ENCODE measurements at places on chromosomes 3 and 15.

DNA sequence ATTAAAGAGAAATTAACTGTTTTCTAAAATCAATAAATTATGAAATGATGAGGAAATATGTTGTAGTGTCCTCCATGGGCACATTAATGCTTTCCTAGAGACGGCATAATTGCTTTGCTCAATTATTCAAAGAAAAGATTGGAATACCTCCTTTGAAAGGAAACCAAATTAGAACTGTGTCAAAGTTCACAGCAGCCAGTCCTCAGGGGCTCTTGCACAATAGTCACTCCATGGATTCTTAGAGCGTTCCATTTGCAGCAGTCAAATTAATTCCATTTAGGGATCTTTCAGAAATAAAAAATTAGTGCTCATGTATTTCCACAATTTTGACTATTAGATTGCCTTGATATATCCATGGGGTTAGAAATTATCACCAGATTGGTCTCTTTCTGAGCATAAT, 841.6 kb upstream of the DPPA4 start:
- DNase-seq, result no peak

- DNase-seq, result no peak
These were observed 40.7 kb downstream of the SUMF1 start for GRCh38 chr3:4426261-4426781.

DNA sequence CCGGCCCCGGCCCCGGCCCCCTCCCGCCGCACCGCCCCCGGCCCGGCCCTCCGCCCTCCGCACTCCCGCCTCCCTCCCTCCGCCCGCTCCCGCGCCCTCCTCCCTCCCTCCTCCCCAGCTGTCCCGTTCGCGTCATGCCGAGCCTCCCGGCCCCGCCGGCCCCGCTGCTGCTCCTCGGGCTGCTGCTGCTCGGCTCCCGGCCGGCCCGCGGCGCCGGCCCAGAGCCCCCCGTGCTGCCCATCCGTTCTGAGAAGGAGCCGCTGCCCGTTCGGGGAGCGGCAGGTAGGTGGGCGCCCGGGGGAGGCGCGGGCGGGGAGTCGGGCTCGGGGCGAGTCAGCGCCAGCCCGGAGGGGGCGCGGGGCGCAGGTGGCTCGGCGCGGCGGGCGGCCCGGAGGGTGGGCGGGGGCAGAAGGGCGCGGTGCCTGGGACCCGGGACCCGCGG, 352 bp downstream of the CHRD start:
- DNase-seq, result no peak

GRCh38 chr3:113034011-113034410, 43.2 kb downstream of the GTPBP8 start:
- no peak for DNase-seq

GRCh38 chr15:67389975-67390374, 131.0 kb upstream of the C15orf61 start:
- no peak for DNase-seq

GRCh38 chr15:42053914-42054313, 33.1 kb upstream of the PLA2G4E start:
- no peak for DNase-seq

DNA sequence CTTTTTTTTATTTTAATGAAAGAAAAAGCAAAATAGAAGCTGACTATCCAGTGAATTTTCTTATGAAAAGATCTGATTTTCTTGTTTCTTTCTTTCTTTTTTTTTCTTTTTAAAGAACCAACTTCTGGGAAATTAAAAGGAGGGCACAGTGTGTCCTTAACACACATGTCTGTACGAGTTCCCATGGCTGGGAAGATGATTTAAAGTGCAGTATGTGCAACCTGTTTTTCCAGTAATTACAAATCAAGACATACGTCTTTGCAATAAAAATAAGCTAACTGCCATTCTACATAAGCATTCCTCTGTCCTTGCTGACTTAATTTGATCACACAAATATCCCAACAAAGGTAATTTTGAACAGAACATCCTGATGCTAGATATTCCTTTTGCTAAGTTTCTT, 416.1 kb downstream of the ROBO1 start:
- DNase-seq, result no peak

DNA sequence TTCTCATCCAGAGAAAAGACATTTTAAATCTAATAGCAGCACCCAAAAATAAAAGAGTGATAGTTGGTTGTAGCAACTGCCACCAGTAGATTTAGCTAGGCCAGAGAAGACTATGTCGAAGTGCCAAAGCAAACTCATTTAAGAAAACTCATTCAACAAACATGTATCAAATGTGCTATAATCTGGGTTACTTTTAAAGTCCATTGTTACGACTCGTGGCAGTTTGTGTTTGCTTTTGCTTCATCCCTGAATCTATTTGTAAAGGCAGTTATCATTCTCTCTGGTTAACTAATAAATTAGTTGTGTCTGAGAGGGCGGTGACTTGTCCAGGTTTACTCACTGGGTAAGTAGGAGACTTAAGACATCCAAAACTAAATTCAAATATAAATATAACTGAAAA, 159.4 kb downstream of the ZIC4 start:
- no peak for DNase-seq

DNA sequence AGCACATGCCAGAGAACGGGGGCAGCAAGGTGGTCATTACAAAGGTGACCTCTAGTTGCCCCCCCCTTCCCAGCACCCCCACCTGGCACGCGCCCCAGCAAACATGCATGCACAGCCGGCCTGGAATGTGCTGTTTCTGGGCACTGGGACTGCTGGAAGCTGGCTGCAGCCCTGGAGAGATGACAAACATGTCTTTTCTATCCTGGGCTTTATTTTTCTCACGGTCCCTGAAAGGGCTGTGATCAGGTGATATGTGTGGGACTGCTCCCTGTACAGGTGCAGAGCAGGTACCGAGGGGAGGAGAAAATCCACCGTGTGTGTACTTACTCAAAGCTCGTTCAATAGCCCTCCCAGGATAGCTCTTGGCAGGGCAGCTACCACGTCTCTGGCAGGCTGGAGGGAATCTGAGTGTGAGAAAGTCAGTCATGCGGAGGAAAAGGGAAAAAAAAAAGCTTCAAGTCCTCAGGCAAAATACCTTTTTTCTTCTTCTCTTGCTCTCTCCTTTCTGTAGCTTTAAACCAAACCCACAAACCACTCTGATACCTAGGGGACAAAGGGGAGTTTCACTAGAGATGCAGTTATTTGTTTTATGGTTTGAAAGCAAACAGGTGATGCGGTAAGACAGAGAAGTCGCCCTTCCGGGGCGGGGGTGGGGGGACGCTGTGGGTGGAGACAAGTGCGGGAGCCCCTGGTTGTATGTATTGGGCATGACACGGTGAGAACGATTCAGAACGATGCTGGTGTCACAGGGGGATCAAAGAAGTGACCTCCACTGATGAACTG, 5.0 kb upstream of the HES1 start:
- no peak for DNase-seq

DNA sequence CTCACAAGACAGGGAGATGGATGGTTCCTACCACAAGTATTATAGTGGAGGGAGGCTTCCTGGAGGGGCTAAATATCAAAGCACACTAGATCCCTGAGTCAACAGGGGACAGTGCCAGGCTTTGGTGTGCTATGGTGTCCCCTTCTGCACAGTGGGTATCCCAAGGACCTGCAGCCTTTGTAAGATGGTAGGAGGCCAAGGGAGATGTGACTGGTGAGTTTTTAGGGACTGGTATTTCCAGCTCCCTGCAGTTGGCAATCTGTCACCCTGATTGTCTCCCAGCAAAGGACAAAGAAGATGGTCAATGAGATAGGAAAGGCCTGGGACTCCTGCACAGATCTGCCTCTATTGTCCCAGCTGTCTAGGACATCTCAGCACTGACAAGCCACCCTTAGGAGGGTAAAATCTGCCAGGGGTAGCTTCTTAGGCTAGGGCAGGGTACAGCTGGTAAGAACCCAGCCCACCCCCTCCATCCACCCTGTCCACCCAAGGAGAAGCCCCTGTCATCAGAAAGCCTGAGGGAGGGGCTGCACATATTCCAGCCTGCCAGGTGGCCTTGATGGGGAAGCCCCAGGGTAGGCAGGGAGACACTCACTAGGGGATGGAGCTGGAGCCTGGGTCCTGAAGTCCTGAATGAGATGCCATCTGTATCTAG, 631 bp downstream of the CYP1A1 start:
- DNase-seq, result no peak

GRCh38 chr3:196524527-196524926, 9.4 kb upstream of the SMCO1 start:
- no peak for DNase-seq

GRCh38 chr3:45946307-45946706, 3.0 kb downstream of the CXCR6 start:
- no peak for DNase-seq

DNA sequence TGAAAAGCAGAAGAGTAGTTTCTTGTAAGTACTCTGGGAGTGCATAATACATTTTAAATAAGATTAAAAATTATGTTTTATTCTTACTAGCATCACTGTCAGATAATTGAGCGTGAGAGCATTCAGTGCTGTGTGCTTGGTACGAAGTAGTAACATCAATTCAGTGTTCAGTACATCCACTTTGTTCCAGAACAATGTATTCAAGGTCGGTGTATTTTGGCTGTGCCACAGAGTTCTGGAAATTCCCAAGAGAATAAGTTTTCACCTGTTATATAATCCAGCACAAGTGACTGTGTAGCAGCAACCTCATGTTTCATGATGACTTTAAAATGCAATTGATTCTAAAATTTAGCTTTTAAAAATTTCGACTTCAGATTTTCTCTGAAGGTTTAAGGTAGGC, 130.6 kb downstream of the IGF1R start:
- no peak for DNase-seq

GRCh38 chr3:136612512-136612911, 139.7 kb downstream of the STAG1 start:
- DNase-seq, result no peak

DNA sequence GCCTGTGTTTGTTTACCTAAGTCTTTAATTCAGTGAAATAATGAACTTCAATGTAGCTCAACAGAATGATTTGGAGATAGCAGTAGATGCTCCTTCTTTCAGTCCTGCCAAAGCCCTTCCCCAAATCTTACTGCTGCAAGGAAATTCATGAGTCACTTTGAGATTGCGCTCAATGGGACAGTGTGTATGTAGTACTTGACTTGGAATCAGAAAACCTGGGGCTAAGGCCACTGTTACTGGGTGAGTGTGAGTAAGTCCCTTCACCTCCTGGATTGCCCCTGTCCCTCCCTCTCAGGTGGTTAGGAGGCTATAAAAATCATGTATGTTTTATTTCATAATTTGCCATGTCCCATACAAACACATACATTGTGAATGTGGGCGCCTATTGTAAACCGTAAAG, 29.9 kb downstream of the ATP13A5 start:
- DNase-seq, result no peak

GRCh38 chr3:87462228-87462627, 185.8 kb upstream of the POU1F1 start:
- DNase-seq, result no peak

DNA sequence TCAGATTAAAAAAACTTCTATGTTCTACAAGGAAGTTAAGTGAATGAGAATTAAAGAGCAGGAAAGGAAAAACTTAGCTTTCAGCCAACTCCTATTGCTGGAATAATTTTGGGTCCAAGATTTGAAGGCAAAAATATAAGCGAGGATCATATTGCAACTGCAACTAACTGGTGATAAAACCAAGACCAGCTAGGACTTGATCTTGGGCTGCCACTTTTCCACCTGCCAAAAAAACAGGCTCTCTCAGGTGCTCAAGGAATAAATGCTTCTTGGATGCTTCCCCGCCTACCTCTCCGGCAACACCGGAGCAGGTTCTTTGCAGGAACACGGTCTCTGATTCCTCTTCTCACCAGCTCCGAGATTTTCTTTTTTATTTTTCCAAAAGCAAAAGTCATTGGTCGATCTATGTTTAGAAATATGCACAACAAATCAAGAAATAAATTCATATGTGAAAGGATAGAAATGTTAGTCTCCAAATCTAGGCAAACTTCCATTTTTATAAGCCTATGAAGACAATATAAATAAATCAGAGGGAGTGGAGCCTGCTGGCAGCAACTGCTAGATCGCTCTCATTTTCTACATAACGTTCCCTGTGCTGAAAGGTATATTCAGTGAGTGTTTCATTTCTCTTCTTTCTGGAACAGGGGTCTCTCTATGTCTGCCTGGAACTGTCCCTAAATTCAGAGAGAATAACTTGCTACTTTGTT, 241.9 kb downstream of the NTRK3 start:
- no peak for DNase-seq

DNA sequence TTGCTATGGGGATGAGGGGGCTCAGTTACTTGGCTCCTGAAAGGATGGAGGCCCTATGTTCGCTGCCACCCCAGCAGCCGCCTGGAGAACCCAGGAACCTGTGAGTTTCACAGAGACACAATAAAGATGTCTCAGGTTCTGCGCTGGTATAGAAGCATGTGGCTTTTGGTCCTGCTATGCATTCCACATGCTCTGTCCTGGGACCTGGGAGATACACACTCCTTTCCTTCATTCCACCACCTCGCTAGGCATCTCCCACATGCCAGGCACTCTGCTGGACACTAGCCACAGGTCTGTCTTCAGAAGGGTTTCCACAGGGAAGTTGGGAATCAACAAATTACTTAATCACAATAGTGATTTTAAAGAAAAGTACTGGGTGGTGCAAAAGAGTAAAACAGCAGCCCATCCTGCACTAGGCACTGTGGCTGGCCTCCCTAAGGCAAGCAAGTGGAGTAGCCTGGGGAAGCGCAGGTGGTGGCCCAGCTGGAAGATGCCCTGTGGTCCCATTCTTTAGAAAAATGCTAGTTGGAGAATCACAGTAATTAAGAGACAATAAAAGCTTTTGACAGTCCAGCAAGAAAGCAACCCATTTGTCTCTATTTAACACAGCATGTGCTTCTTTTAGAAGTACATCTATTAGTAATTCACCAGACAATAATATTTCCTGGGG, 408.9 kb upstream of the WNT5A start:
- no peak for DNase-seq

GRCh38 chr3:50373146-50374051, 14.1 kb upstream of the TMEM115 start:
- no peak for DNase-seq

DNA sequence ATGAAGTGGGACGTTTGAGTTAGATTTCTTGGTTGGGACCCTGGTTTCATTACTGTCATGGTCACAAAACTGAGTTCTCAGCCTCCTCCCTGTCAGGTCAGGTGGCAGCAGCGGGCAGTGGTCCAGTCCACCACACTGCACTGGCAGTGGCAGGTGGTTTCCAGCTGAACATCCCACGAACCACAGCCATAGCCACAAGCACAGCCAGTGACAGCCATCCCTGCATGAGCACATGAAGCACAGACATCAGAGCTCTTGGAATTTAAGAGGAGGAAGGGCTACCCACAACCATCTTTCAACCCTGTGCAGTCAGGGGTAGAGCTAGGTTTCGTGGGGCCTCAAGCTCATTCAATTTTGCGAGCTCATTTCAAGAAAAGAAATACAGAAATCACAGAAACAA, 1.5 kb downstream of the RETNLB start:
- DNase-seq, result no peak

DNA sequence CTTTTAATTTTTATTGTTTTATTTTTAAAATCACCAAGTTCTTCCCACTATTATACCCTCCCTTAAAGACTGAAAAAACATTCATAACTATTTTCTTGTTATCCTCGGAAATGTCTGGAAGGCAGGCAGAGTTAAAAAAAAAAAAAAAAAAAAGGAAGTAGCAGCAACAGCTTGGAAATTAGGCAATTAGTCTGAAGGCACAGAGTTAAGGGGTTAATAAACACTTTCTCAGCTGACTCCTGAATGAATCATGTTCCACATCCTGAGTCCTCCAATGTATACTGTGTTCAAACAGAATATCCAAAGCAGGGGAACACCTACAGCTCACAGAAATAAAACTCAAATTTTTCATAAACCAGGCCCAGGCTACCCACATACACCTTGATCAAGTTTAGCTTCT, 5.8 kb downstream of the HEXA start:
- no peak for DNase-seq

GRCh38 chr15:101625184-101625583, 27.0 kb downstream of the TM2D3 start:
- DNase-seq, result no peak

GRCh38 chr15:59887211-59887610, 116.9 kb upstream of the FOXB1 start:
- DNase-seq, result no peak

Data from stimulated activated CD8-positive, alpha-beta memory T cell treated with anti-CD3 and anti-CD28 coated beads, Interleukin-7, amount 100 ng/mL, for 48 hours (primary cell).